Stimulated activated CD4-positive, alpha-beta T cell treated with anti-CD3 and anti-CD28 coated beads, Interleukin-4, amount 100 ng/mL, for 4 hours (primary cell): ENCODE measurements at places on chromosomes 4 and X.

- DNase-seq, result no peak
Observed at GRCh38 chrX:38807873-38808272, 6.6 kb downstream of the MID1IP1 start.

DNA sequence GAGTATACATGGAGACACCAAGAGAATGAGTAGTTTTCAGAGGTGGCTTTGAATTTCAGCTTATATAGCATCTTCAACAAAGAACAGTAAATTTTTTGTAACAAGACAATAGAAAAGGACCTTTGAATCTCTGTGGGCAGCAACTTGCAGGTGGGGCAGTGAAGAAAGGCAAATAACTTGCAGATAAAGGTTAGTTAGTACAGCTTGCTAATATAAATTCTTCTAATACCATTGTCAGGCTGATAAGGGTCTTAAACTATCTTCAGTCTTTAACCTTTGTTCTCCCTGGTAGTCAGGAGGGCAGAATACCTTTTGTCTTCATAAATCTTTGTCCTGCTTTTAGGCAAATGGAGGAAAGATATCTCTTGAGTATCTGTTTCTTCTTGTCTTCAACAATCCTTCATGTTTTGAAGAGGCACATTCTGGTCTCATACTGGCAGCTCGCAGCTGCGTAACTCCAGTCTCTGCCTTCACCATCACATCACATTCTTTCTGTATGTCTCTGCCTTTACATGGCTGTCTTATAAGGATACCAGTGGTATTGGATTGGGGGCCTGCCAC is 16.0 kb downstream of the ANXA3 start:
- no peak for DNase-seq

DNA sequence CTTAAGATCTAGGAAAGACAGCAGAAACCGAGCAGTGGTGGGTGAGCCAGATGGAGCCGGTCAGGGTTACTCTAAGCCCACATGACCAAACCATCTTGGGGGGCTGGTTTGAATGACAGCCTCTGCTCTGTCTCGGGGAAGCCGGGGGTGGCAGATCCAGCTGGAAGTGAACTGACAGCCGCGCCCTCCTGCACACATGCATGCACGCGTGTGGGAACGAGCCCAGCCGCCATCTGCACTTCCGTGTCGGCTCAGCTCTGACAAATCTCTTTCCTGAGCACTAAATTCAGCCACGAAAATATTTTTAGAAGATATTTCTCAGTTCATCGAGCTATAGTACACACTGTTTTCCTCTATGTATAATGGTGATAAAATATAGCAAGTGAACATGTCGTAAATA is 115.5 kb downstream of the DCTD start:
- DNase-seq, result no peak

DNA sequence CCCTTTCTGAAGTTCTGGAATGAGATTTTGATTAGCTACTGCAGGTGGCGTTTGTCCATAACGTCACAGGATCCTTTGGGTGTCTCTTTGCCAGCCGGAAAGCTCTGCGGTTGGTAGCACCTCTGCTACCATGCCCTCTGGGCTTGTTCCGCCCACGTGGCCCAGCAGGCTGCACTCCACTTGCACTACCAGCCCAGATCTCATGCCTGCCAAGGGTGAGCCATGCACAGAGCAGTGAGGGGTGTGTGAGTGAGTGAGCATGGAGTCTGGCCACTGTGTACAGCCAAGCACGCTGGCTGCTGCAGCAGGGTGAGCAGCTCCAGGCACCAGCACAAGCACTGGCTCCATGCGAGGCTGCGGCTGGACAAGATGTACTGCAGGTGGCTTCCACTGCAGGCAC is 6.6 kb upstream of the HNRNPD start:
- no peak for DNase-seq

DNA sequence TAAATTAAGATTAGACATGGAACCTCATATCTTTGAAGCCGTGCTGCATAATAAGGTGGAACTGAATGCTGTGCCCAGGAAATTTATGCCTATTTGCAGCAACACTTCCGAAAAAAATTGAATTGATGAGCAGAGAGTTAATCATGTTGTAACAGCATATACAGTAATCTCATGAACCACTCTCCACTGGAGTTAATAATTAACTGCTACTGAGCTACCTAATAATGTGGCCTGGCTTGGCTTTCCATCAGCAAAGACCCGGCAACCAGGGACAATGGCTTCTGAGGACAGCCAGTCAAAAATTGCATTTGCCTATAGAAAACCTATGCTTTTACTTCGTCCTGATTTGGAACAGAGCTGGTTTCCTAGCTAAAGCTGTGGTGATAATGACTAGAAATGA is 63.8 kb upstream of the GATB start:
- DNase-seq, result no peak

DNA sequence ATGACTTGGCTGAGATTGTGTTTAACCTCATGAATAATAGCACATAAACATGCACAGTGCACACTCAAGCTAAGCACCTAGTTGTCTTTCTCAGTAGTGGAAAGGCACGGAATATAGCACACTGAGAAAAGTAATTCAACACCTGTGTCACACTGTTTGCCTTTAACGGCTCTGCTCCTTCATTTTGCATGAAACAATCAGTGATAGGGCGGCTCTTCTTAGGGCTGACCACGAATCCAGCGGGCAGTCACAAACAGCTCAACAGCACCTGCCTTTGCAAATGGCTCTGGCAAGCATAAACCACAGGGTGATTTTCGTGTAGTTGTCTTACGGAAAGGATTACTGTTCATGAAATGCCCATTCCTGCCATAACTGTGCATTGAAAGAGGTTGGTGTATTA is 954.0 kb upstream of the TENM3 start:
- no peak for DNase-seq

DNA sequence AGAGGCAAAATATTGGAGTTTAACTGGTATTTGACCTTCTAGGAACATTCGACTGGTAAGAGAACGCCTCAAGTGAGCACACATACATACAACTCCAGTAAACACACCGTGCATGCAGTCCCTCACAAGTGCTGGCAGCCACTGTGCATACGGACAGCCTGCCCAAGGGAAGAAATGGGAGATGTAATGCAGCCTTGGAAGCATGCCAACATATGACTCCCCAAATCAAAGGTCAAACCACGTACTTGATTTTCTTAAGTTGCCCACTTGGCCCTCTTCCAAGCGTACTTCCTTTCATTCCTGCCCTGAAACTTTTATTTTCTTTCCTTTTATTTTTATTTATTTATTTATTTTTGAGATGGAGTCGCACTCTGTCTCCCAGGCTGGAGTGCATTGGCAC is 206.6 kb downstream of the SPRY1 start:
- no peak for DNase-seq

GRCh38 chr4:184046148-184046547 is 141.0 kb downstream of the STOX2 start:
- DNase-seq, result no peak

DNA sequence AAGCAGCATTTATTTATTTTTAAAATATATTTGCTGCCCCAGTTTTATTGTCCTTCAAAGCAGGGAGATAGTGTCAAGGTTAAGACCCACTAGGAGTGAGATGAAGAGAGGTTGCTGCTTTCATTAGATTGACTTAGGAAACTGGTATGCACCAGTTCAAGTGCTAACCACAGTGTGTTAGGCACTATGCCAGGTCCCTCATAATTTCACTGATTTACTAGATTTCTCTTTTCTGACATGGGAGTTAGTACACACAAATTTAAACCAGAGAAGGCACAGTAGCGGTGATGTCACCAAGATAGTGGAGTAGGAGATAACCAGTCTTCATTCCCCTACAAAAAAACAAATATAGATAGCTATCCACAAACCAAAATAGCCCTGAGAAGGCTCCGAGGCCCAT is 14.3 kb downstream of the RRAGB start:
- DNase-seq, result no peak

DNA sequence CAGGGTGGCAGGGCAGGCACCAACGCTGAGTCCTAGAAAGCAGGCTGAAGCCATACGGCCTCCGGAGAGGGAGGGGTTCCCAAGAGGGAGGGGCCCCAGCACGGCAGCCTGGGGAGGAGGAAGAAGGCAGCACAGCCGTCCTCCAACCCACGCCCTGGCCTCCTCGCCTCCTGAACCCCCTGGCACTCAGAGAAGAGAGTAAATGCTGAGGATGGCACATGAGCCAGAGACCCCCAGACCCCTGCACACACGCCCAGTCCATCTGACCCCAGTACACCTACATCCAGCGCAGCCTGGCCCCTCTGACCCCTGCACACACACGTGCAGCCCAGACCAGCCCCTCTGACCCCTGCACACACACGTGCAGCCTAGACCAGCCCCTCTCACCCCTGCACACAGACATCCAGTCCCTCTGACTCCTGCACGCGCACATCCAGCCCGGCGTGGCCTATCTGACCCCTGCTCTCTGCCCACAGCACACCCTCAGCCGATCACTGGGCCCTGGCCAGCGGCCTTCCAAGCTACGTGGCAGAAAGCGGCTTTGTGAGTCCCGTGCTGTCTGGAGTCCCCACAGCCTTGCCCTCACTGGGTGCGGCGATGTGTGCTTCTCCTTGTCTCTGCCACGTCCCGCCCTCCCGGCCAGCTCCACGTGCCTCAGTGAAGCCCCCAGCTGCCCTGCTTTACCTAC is 18.5 kb downstream of the ATP5ME start:
- no peak for DNase-seq

- DNase-seq, result no peak
Observed at GRCh38 chr4:156313497-156313896, 359.8 kb upstream of the CTSO start.

DNA sequence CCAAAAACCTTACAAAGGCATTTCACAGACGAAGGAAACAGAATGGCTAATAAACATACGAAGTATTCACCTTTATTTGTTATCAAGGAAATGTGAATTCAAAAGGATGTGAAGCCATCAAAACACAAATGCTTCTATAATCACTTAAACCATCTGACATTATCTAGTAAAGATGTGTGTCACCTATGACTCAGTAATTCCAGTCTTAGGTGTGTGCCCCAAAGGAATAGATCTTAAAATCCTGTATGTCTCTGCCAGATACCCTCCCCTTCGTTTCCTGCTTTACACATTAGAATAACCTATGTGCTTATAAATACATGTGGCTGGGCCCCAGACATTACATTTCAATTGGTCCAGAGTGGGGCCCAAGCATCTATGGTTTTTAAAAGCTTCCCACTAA is 41.8 kb upstream of the CEP135 start:
- peak; percentile 6 for DNase-seq

- DNase-seq, result peak; percentile 38
Observed at GRCh38 chr4:110049951-110050925, 137.6 kb downstream of the EGF start.

- DNase-seq, result no peak
Observed at GRCh38 chr4:37991623-37992410, 31.6 kb downstream of the PTTG2 start.

DNA sequence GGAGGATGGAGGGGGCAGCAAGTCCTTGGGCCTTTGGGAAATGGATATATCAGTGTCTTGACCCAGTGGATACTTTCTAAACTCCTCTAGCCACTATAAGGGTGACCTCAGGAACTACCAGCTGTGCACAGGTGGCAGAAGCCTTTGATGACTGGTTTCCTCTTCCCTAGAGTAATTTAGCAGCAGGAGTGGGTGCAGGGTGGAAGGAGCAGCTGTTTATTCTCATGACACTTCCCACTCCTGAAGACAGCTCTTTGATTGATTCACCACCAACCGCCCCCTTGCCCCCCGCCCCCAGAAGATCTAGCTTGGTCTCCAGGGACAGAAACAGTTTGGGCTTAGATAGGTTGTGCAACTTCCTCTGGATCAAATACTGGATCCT is 63.0 kb downstream of the GPC3 start:
- DNase-seq, result no peak

GRCh38 chr4:127141856-127142255 is 490.9 kb upstream of the INTU start:
- no peak for DNase-seq

DNA sequence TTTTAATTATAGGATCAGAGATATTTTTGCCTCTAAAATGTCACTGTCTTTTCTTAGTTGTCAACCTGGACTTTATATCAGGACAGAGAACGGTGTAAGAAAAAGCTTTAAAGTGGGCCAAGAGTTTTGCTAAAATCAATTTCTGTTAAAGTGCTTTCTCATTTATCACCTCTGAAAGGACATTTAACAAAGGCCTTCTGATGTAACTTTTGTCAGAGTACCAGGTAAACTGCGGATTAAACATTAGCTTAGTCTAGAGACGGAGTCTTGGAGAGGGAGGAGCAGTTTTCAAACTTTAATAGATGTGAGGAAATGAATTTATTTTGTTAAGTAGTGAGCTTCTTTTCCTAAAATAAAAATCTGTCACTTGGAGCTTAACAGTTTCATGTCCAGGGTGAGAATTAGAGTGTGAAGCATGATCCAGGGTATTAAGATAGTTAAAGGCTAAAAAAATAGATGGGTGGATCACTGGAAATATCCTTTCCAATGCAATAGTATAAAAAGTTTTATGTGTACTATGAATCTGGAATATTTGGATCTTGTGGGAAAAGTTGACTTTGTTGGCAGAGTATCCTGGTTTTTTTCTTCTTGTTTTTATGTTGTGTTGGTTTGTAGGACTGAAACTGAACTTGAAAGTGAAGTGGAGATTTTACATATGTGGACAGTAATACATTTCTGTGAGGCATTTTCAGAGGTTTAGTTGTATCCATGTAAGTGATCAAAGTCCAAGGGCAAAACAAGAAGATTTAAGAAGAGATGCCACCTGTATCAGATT is 33.6 kb upstream of the BMPR1B start:
- DNase-seq, result no peak
